ENCODE measurements at places on chromosomes 16 and 17. TPM values are rescaled to one million over a fixed set of nuclear protein-coding genes. Genes with fewer than 3 reads are reported as not detected.

The AKAP1 gene
- polyA plus RNA-seq, result 21.4 TPM

The ALOX15 gene
- 0.41 TPM for polyA plus RNA-seq

The SLC5A10 gene
- polyA plus RNA-seq, result 0.79 TPM

The WFDC1 gene
- not detected for polyA plus RNA-seq

The OR4D1 gene
- polyA plus RNA-seq, result 0.11 TPM

The CHRNE gene
- 0.89 TPM for polyA plus RNA-seq

The KRTAP4-1 gene
- not detected for polyA plus RNA-seq

The CRYM gene
- polyA plus RNA-seq, result not detected

The HCRT gene
- not detected for polyA plus RNA-seq

The C17orf100 gene
- 8.0 TPM for polyA plus RNA-seq

The RASD1 gene
- 0.73 TPM for polyA plus RNA-seq

The CTRB2 gene
- polyA plus RNA-seq, result not detected

The XYLT1 gene
- polyA plus RNA-seq, result 0.80 TPM

The ESRP2 gene
- polyA plus RNA-seq, result 0.48 TPM

The NPIPA8 gene
- polyA plus RNA-seq, result not detected

The SULT1A4 gene
- polyA plus RNA-seq, result 6.7 TPM

The KRT28 gene
- not detected for polyA plus RNA-seq

The SLC47A1 gene
- not detected for polyA plus RNA-seq

The KLHL10 gene
- 0.16 TPM for polyA plus RNA-seq

The MYH2 gene
- not detected for polyA plus RNA-seq

The HBA1 gene
- 12.1 TPM for polyA plus RNA-seq

The SKAP1 gene
- 11.5 TPM for polyA plus RNA-seq

The NHLRC4 gene
- polyA plus RNA-seq, result 4.5 TPM

The SOX15 gene
- not detected for polyA plus RNA-seq

The PRDM7 gene
- not detected for polyA plus RNA-seq

The ASGR2 gene
- 0.60 TPM for polyA plus RNA-seq
